ENCODE measurements at places on chromosomes 16 and 17.

- DNase-seq = peak; percentile 39
Observed at GRCh38 chr17:43994272-43995149, 9.9 kb upstream of the NAGS start.

DNA sequence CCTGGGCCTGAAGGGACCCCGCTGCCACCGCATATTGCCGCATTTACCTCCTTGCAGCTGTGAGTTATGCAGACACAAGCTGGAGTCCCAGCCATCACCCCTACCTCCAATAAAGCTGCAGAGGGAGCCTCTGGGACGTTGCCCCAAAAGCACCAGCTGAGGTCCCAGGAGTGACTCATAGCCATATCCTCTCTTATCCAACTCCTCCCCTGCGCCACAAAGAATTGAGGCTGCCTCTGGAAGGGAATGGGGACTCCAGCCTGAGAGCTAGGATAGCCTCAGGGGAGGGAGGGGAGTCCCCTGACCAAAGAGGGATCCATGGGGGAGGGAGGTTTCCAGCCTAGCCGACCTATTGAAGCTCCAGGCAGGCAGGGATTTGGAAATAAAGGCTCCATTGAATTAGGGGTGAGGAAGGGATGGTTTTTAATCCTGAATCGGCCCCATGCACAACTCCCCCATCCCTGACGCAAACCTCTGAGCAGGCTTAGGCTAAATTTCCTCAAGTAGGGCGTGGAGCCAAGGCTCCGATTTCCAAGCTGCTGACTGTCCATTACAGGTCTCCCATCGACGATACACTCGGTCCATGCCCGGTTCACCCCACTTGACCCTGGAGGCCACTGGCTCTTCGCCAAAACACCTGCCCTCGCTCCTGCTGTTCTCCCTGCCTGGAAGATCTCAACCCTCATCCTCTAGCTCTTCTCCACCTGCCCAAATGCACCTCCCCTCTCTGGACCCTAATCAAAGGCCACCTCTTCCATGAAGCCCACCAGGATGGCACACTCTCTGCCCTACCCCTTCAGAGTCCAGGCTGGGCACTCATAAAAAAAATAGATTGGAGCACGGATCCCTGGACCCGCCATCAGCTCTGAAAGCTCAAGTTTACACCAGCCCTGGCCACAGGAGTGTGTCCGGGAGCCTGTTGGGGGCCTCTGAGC, 27.5 kb downstream of the PIMREG start:
- DNase-seq = no peak

DNA sequence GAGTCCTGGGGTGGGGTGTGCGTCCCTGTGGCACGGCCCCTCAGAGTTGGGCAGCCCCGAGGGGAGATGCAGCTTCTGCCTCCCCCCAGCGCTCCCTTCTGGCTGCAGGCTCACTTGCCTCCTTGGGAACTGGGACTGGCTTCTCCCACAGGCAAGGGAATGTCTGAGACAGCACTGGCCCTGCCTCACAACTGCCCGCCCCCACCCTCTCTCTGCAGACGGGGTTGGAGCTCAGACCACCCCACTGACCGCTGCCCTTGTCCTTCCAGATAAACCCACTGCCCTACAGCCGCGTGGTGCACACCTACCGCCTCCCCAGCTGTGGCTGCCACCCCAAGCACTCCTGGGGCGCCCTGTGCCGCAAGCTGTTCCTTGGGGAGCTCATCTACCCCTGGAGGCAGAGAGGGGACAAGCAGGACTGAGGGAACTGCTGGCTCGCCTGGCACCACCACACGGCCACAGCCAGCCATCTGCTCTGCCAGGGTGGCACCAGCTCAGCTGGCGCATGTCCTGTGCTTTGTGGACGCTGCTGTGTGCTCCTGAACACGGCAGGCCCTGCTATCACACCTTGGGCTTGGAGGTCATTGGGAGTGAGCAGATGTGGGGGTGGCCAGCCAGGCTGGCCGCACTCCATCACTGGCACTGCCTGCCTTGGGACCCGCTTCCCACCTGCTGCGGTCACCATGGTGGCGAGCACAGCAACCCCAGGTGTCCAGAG, 7.1 kb upstream of the RAB40C start:
- no peak for DNase-seq

- no peak for DNase-seq
Observed at GRCh38 chr17:78294776-78295175, 63.3 kb downstream of the TMEM235 start.

DNA sequence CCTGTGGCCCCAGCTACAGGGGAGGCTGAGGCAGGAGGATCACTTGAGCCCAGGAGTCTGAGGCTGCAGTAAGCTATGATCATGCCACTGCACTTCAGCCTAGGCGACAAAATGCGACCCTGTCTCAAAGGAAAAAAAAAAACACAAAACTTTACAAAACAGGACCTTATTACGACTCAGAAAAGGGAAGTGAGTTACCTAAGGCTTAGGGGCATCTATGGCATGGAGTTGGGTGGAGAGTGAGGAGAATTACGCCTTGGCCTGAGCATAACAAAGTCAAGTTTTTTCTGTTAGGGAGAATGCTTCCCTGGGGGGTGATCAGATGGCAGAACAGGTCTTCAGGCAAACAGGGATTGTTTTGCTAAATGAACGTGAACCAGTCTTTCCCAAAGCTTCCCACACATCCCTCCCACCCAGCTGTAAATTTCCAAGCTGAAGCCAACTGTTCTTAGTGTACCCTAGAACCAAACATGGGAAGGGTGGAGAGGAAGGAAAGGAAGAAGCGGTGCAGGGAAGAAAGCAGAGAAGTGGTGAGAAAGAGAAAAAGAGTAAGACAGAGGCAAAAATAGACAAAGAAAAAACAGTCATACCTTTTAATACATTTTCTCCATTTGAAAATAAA, 24.6 kb upstream of the TNRC6C start:
- no peak for DNase-seq

DNA sequence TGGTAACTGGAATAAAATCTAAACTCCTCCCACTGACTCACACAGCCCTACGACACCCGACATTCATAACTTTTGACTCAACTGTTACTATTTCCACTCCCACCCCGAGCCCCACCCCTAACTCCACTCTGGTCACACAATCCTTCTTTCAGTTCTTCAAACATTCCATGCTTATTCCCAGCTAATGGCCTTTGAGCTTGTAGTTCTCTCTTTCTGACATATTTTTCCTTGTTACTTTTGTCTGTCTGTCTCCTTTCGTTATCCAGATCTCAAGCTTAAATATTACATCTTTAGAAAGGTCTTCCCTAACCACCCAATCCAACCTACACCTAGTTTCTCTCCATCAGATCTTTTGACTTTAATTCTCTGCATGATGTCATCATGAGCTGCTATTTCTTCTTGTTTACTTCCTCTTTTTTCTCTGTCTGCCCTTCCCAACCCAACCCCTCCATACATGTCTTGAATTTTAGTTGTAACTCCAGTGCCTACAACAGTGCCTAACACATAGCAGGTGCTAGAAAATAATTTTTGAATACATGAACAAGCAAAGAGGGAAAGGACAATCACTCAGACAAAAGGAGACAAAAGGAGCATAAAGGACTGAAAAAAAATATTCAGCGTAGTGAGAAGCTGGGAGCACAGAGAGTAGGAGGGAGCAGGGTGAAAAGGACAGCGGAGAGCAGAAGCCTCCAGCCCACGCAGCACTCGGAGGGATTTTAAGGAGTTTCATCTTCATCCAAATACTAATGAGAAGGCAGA, 65.2 kb upstream of the SMIM36 start:
- no peak for DNase-seq

- DNase-seq = no peak
Observed at GRCh38 chr16:63612462-63613227, 1509.2 kb downstream of the CDH11 start.

DNA sequence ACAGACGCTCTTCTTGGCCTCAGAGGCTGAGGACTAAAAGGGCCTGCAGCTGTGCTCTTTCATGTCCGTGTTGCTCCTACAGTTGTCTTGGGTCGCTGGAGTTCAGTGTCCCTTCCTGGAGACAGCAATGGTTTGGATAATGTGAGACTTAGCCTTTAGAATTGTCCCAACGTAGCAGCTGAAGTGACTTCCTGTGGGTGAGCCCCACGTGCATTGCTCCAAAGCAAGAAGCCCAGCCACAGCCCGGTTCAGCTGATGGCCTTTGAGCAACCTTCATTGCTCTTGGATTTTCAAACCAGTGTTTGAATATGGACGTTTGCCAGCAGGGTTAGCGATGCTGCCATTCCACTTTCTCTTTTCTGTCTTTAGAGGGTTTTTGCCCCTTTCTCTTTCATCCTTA, 19.7 kb downstream of the TMEM11 start:
- DNase-seq = no peak

- DNase-seq = no peak
Observed at GRCh38 chr17:3691617-3692067, 4.3 kb downstream of the P2RX5 start.

GRCh38 chr17:43437756-43438155, 39.0 kb downstream of the ARL4D start:
- DNase-seq = no peak

DNA sequence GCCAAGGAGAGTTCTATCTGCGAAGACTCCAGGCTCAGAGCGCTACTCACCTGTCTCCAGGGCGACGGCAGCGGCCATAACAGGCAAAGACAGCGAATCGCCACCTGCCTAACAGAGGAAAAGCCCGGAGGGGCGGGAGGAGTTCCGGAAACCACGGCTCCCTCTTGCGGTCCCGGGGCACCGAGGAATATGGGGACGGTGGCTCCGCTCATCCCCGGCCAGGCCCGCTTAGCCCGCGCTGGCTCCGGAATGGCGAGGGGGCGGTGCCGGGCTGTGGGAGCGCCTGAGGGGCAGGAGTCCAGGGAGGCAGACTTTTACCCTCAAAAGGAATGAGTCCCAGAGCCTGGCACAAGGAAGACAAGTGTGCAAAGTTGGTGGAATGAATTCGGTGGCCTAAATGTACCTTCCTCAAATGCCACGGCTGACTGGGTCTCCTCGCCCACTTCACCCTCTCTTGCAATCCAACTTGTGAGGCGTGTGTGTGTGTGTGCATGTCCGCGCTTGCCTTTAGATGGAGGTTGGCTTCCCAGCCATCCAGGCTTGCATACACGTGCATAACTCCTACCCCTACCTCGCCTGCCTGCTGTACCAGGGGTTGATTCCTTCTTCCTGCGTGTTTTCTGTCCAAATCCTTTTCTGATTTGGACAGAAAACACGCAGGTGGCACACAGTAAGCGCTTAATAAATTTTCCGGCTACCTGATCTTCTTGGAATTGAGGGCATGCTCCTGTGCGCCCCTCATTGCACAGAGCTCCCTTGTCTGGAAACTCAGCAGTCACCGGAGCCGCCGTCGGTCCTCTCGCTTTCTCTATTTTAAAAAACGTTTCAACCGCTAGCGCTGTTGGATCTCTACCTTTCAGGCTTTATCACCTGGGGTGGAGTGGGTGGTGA, 3.5 kb downstream of the C17orf100 start:
- DNase-seq = peak; percentile 9

DNA sequence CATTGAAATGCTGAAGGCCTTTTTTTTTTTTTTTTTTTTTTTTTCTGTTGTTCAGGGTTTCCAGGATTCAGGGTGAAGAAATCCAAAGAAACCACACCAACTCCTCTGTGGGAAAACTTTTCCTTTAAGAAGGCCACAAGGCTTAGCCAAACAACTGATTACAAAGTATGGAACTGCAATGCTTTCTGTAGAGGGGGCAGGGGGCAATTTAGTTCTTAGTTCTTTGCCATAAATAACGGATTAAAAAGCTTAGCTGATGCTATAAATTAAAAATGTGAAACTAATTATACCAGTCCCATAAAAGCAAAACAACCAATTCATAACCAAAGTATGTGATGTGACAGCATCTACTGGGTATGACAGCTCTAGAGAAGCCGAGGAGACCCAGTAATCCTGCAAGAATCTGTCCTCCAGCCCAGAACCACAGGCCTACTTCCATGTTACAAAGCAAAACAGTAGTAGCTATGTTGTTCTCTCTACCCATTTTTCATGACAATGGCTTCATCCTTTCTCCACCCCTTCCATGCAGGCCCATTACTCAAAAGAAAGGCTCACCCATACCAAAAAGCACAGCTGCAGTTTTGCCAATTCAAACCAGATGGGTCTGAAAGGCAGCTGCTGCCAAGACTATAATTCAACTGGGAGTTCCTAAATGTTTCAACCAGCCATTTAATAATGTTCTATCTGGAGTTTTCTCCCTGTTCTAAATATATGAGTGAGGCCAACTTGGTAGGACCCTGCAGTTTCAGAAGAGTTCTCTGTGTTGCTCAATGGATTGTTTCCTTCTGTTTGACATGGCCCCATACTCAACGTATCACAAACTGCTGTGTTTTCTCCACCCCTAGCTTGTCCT, 167.1 kb upstream of the ZFHX3 start:
- no peak for DNase-seq

GRCh38 chr17:5096731-5097100, 15.0 kb downstream of the ZNF232 start:
- no peak for DNase-seq

DNA sequence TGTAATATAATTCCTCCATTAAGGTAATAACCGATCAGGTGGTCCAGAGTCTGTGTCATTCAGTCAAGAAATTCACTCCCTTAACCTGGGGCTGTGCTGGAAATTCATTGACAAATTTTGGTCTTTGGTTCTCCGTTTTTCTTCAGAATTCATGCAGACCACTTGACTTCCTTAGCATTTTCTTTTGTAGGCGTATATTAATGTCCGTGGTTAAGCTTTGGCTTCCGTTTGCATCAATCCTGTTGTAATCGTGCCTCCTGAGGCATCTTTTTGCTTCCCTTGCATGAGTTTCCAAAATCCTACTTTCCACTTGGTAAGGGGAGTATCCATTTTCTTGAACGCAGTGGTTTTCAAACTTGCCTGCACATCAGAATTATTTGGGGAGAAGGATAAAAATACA, 9.0 kb downstream of the LRRC37B start:
- DNase-seq = no peak

DNA sequence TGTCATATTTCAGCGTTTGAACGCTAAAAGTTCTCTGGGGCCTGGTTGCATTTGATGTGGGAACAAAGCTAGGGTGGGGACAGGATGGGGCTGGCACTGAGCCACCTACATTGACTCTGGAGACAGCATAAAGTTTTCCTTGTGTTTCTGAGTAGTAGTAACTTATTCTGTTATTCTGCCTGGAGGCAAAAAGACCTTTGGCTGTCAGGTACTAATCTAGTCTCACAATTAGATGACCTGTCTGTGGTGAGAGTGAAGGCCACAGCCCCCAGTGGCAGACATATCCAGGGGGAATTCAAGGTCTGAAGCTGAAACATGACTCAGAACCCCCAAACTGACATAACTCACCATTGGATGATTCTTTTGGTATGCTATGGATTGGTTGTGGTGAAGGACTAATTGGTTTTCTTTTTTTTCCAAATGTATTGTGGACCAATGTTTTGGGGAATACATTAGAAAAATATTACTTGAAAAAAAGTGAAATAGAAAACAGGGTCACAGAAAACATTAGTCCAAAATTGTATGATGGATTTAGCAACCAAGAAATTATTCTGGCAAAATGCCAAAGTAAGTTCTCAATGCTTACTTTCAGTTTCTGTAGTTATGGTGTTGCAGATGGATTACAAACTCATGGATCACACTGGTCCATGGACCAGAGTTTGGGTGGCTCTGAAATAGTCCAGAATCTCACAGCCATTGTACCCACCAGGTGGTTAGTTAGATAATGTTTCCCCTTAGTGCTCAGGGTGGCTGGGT, 10.5 kb upstream of the SALL1 start:
- DNase-seq = no peak

GRCh38 chr16:78240459-78241222, 141.2 kb downstream of the WWOX start:
- no peak for DNase-seq
